ENCODE measurements at places on chromosomes 6 and 20.
A peak's percentile ranks its signal among the peaks of the same experiment; 100 is the strongest.

DNA sequence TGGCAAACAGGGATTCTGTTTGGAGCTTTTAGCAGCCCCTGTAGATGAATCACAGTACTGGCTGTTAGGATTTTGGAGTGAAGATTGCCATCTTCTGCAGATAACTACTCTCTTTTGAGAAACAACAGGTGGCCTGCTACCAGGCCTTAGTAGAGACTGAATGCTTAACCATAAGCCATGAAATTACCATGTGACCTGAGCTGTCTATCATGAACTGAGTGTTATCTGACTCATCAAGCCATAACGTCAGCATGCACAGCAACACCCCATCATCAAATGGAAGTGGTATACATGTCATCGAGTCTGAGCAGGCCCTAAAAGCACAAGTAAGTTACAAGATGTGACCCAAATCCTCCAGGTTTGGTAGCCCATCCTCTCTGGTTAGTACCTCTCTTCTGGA, 132.6 kb downstream of the GPR63 start:
- no peak for DNase-seq

DNA sequence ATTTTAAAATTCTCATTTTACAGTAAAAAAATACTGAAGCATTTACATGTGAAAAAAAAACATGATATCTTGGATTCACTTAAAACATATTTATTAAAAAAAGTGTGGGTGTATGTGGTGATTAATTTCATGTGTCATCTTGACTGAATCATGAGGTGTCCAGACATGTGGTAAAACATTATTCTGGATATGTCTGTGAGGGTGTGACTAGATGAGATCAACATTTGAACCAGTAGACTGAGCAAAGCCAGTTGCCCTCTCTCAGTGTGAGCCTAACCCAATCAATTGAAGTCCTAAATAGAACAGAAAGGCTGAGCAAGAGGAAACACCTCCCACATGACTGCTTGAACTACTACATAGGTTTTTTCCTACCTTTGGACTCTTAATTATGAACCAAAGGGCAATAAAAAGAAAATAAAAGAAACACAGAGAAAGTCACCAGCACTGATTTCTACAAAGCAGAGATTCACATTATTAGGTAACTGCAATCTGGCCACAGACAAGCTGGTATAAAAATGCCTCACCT, 90.5 kb upstream of the VGLL2 start:
- DNase-seq: no peak

GRCh38 chr20:44784688-44785087, 25.7 kb downstream of the RIMS4 start:
- DNase-seq: no peak

- DNase-seq: peak; percentile 76
Measured at GRCh38 chr6:131250122-131250521, 114.9 kb downstream of the AKAP7 start.

- DNase-seq: peak; percentile 68
Measured at GRCh38 chr6:83867527-83868161, 8.2 kb downstream of the CYB5R4 start.

DNA sequence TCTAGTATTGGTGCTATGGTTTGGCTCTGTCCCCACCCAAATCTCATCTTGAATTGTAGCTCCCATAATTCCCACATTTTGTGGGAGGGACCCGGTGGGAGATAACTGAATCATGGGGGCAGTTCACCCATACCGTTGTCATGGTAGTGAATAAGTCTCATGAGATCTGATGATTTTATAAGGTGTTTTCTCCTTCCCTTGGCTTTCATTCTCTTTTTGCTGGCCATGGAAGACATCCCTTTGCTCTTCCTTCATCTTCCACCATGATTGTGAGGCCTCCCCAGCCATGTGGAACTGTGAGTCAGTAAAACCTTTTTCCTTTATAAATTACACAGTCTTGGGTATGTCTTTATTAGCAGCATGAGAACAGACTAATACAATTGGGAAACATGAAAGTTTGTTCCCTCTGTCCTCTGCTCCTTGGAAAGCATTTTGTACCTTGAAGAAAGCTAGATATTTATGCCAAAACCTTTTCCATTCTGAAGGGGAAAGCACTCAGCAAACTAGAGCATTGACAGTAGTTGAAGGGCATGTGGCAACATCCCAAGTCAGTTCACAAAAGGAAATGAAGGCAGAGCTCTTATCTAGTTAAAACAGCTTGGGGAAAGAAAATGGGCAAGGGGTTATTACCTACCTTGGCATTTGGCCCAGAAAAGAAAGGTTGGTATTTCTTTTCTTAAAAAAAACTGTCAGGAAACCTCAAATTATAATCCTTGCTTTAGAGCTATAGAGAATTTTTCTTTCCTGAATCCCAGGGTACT, 10.7 kb upstream of the TNFAIP3 start:
- DNase-seq: no peak

- DNase-seq: no peak
Measured at GRCh38 chr20:62770916-62771315, 25.4 kb upstream of the MRGBP start.

GRCh38 chr6:96907498-96907897, 9.8 kb upstream of the NDUFAF4 start:
- no peak for DNase-seq

- DNase-seq: no peak
Measured at GRCh38 chr20:39631557-39631956, 669.4 kb downstream of the DHX35 start.

DNA sequence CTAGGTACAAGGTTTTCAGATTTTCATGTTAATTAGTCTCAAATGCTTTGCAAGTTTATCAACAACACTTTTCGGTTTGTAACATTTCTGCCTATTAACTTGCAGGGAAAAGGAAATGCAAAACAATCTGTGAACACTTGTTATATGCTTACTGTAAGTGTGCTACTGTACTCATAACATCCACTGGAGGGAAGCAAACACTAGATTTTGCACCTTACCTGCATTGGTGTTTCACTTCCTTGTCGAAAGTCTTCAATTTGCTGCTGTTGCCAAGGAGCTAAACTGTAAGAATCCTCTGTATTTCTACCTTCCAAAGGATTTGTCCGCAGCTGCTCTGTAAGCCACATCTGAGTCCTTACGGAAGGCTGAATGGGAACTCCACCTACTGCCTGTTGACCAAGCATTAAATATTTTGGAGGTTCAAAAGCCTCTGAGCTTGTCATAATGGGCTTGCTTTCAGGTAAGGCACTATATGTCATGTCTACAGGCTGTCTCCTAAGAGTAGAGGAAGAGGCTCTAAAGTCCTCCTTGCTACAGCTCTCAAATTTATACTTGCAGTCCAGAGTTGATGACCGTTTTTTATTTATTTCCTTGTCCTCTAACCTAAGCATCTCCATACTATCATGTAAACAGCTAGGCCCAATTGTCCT, 17.3 kb downstream of the PLN start:
- no peak for DNase-seq

GRCh38 chr20:18724077-18724476, 89.5 kb upstream of the SCP2D1 start:
- no peak for DNase-seq

GRCh38 chr20:47290008-47290407, 66.5 kb downstream of the ZMYND8 start:
- no peak for DNase-seq

- no peak for DNase-seq
Measured at GRCh38 chr6:753486-753885, 60.5 kb upstream of the EXOC2 start.

- DNase-seq: no peak
Measured at GRCh38 chr6:142372348-142372747, 70.5 kb downstream of the ADGRG6 start.

- no peak for DNase-seq
Measured at GRCh38 chr20:14441201-14441600, 103.8 kb upstream of the FLRT3 start.

DNA sequence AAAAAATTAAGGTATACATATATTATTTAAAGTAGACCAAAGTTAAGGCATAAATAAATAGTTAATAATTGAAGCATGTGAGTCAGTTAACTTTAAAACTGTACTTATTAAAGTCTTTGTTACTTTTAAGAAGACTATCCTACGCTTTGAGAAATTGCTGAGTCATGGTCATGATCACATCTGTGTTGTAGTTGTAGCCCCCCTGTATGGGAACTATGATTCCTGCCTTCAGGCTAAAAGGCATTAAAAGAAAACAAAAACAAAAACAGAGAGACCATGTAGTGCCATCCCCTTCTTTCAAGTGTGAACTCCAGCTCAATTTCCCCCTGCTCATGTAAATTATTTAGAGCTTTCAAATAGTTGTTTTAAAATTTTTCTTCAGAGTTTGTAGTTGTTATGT, 123.4 kb downstream of the FLRT3 start:
- DNase-seq: no peak

DNA sequence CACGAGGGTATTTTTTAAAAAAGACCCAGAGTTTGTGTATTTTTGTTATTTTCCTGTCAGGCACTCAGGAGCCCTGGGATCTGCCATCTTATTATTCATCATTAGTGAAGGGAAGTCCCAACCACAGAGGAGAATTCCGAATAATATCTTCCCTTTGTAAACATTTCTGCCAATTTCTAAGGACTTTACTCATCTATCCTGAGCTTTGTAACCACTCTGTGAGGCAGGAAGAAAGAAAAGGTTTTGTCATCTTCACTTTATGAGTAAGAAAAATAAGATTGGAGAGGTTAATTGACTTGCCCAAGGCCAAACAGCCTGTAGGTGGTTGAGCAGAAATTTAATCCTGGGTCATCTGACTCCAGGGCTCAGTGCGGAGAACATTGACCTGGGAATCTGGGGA, 23.0 kb upstream of the IYD start:
- DNase-seq: no peak

DNA sequence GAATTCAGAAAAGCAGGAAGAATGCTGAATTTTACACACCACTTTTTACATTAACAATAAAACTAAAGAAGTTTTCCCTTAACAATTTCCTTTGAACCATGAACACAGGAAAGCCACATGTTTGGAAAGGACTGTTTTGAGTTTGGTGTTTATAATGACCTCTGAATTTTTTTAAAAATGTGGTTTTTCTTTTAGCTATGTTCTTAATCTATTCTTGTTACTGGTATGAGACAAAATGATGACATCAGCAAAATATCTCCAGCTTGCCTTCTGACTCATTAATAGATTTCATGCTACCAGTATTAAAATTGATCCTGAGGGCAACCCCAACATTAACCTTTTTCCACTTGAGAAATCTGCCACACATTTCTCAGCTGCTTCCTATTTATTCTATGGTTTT, 217.5 kb upstream of the THEMIS start:
- DNase-seq: no peak

DNA sequence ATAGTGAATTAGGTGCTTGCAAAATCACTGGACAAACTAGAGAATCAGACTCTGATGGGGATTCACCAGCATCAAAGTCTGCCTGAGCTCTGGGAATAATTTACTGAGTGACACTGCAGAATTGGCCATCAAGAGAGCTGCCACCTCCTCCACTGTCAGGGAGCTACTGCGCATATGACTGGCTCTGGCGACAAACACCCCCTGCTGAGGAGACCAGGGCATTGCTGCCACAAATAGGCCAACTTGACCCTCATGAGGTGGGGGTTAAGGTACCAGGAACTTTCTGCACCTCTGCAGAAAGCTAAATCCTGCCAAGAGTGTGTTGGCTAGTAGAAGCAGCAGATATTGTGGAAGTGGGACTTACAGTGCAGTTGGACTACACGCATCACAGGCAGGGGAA, 88.0 kb downstream of the CDS2 start:
- no peak for DNase-seq

- DNase-seq: no peak
Measured at GRCh38 chr6:170374571-170375444, 68.2 kb downstream of the FAM120B start.

DNA sequence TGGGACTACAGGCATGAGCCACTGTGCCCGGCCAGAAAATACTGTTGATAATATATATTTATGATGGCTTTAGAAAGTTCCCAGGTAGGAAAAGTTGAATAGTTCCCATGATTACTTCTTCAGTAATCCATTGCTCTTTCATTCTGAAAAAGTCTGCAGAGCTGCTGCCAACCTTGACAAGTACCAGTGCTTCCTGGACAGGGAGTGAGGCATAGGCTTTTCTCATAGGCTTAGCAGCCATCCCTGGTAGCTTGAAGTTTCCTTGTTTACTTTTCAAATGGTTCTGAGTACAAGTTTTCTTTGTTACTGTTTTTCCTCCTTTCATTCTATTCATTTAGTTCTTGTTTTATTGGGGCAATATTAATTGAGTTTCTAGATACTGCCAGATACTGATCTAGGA, 7.8 kb downstream of the RWDD1 start:
- no peak for DNase-seq

DNA sequence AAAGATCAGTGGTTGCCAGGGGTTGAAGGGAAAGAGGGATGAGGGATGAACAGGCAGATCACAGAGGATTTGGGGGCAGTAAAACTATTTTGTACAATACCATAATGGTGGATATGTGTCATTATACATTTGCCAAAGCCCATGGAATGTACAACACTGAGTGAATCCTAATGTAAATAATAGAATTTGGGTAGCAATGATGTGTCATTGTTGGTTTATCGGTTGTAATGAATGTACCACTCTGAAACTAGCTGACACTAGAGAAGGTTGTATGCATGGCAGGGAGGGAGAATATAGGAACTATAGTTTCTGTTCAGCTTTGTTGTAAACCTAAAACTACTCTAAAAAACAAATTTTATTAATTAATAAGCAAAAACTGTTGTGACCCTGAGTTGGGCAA, 17.8 kb upstream of the ASF1A start:
- no peak for DNase-seq

DNA sequence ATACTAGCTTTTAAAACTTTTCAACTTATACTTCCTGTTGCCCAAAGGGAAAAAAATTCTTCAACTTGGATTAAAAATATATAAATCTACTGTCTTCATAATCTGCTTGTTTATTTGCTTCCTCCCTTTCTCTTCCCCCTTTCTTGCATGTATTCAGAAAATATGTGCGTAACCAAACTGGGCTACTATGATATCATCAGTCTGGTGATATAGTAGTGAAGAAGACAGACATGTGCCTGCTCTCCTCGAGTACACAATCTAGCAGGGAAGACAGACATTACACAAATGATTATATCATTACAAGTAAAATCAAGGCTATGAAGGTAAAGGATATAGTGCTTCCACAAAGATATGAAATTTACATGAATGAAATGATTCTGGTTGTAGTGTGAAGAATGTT, 31.0 kb downstream of the IBTK start:
- no peak for DNase-seq

DNA sequence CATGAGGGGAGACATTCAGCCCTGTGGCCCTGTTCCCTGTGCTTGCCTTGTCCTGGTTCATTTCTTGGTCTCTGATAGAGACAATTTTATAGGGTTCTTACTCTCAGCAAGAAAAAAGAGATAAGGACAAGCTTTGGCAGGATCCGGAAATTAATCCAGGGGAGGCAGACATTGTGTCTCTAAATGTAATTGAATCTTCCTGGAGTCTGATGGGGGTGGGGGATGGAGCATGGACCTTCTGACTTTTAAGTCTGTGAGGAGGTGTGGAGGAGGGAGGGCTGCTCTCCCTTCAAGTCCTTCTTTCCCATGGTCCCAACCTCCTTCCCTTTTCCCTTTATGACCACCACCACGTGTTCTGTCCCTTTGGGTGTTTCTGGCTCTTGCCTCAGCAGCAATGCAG, 512.7 kb downstream of the DHX35 start:
- DNase-seq: no peak
